ENCODE measurements at places on chromosomes 1 and 21.

GRCh38 chr1:54350360-54350759, 55.8 kb downstream of the SSBP3 start:
- no peak for DNase-seq

GRCh38 chr1:178337091-178337706, 159.6 kb downstream of the CLEC20A start:
- DNase-seq, result no peak

GRCh38 chr1:206563367-206564207, 48.7 kb downstream of the EIF2D start:
- no peak for DNase-seq

DNA sequence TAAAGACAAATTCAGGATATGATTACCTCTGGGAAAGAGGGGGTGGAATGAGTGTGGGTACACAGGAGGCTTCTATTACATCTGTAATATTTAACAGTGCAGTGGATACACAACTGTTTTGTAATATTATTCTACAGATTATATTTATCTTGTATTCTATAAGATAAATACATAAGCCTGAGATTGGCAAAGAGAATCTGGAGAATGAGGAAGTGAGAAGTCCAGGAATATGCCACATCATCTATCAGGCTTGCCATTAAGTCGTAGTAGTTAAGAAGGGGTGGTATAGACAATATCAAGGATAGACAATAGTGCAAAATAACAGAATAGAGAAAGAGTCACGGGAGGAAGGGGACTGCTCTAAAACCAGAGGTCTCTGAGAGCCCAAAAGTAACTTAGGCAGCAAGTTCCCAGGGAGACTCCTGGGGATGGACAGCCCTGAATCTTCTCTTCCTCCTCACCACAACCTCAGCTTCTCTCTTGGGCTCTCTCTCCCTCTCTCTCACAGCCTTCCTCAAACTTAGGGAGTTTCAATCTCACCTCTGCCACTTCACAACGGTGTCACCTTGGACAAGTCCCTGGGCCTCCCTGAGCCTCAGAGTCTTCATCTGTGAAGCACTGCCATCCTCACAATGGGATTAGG, 14.0 kb upstream of the PTAFR start:
- no peak for DNase-seq

GRCh38 chr1:168280296-168280927, at the start of gene TBX19:
Gene TBX19, plus strand, starts transcription at chr1:168280877. Its CDS starts 214 bp downstream, at chr1:168281091.
- DNase-seq, result no peak
